ENCODE measurements at places on chromosomes 7 and 10. TPM values are rescaled to one million over a fixed set of nuclear protein-coding genes. Genes with fewer than 3 reads are reported as not detected.

DNA sequence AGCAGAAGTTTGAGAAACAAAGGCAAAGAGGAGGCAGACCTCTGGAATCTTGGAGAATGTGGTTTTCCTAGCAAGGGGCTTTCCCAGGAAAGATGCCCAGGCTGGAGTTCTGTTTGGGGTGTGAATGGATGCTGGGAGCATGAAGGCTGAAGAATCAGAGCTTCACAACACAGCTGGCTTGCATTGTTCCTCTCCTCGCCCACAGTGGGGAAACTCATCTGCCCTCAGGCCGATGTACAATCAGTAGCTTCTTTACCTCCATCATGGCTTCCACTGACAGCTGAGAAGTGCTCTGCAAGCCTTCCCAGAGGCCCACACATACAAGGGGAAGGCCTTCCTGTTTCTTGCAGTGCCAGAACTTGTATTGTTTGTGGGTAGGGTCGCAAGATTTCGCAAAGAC, 90.8 kb upstream of the HECTD2 start:
- H3K27ac ChIP-seq = no peak overlapping the region
- DNase-seq = no peak
- peaks cover 2% of the 10 kb centered on the region for H3K27me3 ChIP-seq

GRCh38 chr10:109845308-109845707, 78.0 kb downstream of the XPNPEP1 start:
- DNase-seq = no peak
- no peaks in the 10 kb centered on the region for H3K4me1 ChIP-seq
- H3K36me3 ChIP-seq = no peaks in the 10 kb centered on the region

DNA sequence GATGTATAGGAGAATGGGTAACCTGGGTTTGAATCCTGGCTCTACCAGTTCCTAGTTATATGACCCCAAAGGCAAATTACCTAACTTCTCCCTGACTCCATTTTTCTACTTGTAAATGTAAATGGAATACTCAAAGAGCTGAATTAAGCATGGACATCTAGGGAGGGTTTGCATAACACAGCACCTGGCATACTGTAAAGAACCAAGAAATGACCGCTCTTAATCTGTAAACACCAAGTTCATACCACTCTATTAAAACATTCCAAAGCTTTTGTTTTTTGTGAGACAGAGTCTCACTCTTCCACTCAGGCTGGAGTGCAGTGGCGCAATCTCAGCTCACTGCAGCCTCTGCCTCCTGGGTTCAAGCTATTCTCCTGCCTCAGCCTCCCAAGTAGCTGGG, 19.6 kb downstream of the MPP7 start:
- no peaks in the 10 kb centered on the region for H3K36me3 ChIP-seq
- H3K27me3 ChIP-seq = no peaks in the 10 kb centered on the region
- no peak overlapping the region for H3K27ac ChIP-seq
- no peaks in the 10 kb centered on the region for H3K4me1 ChIP-seq
- no peak overlapping the region for H3K4me3 ChIP-seq
- no peak for DNase-seq

DNA sequence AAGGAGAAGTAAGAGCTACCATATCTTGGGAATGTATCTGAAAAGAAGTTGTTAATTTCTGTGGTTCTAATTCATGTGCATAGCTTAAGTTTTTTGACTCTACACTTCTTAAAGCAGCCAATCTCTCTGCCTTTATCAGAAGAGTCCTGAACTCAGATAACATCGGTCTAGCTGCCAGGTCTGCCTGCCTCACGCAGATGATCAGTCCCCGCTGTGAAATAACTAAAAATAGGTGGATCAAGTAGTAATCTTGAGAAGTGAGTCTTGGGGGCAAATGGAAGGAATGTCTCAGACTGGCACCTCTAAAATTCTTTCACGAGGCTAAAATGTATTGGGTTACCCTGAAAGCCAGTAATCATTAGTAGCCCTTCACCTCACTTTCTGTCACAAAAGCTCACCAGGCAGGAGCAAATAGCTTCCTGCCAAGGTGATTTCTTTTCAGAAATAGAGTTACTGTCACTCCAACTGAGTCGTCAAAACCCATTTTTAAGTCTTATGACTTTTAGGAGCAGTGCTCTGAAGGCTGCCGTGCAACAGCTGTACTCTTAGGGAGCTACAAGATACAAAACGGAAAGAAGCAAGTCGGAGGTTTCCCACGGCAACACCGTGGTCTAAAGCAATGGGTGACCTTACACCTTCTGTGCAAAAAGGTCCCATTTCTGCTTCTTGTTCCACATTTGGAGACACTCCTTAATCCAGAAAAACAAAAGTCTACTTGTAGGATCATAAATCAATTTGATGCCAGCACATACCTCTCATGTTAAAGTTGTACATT, 85.2 kb downstream of the ABCB5 start:
- no peaks in the 10 kb centered on the region for H3K36me3 ChIP-seq
- H3K4me3 ChIP-seq = no peak overlapping the region
- no peaks in the 10 kb centered on the region for H3K4me1 ChIP-seq
- no peak for DNase-seq
- H3K27ac ChIP-seq = no peak overlapping the region
- H3K27me3 ChIP-seq = no peaks in the 10 kb centered on the region

DNA sequence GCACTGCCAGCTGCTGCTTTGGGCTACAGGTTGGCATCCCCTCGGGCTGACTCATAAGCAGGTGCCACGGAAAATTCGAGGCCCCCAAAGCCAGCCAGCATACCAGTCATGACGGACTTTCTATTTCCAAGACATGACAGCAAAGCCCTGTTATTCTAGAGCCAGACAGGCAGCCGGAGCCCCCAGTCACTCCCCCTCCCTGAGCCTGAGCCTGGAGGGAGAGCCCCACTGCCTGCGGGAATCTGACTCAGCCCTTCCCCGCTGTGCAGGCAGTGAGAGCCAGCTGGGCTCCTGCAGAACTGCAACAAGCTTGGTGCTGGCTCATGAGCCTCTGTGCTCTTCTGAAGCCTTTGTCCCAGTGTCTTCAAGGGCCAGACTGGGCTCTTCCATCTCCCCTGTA, 15.8 kb downstream of the BTBD16 start:
- no peaks in the 10 kb centered on the region for H3K36me3 ChIP-seq
- H3K27me3 ChIP-seq = peaks cover 6% of the 10 kb centered on the region
- peaks cover 4% of the 10 kb centered on the region for H3K4me1 ChIP-seq
- H3K27ac ChIP-seq = no peak overlapping the region
- no peak for DNase-seq

DNA sequence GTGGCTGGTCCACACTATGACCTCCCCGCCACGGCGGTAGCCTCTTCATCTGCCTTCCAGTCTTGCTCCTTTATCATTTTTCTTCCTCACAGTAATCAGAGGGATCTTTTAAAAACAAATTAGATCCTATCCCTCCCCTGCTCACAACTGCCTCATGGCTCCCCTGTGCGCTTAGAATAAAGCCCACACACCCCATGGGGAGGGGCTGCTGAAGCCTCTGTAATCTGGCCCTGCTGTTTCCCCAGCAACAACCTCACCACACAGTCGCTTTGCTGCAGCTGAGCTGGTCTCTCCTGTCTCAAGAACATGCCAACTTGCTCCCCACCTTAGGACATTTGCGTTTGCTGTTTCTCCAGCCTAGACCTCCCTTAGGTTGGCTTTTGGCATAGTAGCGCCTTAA, 41.0 kb downstream of the SP8 start:
- H3K27ac ChIP-seq = no peak overlapping the region
- no peak for DNase-seq
- no peaks in the 10 kb centered on the region for H3K27me3 ChIP-seq
- no peak overlapping the region for H3K4me3 ChIP-seq
- no peaks in the 10 kb centered on the region for H3K4me1 ChIP-seq

- peak; percentile 63 for DNase-seq
- H3K27ac ChIP-seq = no peak overlapping the region
- peaks cover 3% of the 10 kb centered on the region for H3K36me3 ChIP-seq
- H3K27me3 ChIP-seq = no peaks in the 10 kb centered on the region
- peaks cover 10% of the 10 kb centered on the region for H3K4me1 ChIP-seq
Observed at GRCh38 chr10:89217057-89217990, 10.2 kb upstream of the CH25H start.

DNA sequence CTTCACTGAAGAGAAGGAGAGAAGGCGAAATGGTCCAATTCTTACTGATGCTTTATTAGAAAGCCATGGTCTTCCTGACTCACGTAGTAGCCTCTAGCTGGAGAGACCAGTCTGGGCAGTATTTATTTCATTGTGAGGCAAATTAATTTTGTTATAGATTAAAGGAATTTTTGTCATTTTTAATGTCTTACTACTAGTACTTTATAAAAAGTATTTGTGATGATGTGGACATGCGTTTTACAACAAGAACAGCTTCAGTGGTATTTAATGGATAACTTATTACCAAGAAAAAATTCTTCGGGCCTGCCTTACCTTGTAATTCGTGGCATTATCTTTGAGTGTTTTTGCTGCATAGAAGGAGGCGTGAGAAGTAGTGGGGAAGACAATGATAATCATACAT, 339.4 kb upstream of the SHH start:
- DNase-seq = no peak
- H3K36me3 ChIP-seq = no peaks in the 10 kb centered on the region

DNA sequence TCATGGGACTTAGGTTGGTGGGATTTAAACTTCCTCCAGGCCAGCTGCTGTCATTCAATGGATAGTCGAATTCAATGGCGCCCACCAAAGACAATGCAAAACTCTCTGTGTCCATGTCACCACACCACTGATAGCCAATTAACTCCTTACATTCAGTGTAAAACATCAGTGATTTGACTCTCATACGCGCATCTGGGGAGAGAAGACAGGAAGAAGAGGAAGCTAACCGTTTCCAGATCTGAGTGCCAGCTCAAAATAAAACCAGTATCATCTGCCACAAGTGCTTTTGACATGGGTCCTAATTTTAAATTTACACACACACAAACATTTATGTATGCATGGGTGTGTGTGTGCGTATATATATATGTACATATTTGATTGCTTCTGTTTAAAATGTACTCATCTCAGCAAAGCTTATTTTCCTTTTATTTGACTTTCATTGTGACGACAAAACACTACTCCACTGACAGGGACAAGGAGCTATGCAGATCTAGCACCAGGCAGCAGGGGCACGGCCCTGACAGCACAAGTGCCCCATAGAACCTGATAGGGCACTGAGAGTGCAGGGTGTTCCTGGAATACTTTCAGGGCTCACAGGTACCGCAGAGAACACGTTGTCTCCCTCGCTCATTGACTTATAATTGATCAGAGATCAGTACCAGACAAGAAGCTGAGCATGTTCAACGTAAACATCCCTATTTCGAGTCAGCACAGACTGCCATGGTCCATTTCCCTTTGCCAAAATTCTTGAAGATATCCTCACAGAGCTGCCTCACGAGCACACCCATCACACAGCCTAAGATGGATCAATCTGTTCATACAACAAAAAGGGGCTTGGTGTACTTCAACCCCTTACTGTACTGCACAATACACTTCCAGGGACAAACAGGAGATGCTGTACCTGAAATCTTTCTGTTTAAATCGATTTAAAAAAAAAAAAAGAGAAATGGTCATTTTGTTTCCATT, 176.1 kb downstream of the COBL start:
- H3K27ac ChIP-seq = peak overlapping the region; percentile 1
- peaks cover 13% of the 10 kb centered on the region for H3K27me3 ChIP-seq
- no peaks in the 10 kb centered on the region for H3K36me3 ChIP-seq
- DNase-seq = no peak

GRCh38 chr7:149104749-149105148, 14.2 kb upstream of the ZNF786 start:
- no peaks in the 10 kb centered on the region for H3K36me3 ChIP-seq
- no peaks in the 10 kb centered on the region for H3K27me3 ChIP-seq
- no peaks in the 10 kb centered on the region for H3K4me1 ChIP-seq
- H3K27ac ChIP-seq = no peak overlapping the region

DNA sequence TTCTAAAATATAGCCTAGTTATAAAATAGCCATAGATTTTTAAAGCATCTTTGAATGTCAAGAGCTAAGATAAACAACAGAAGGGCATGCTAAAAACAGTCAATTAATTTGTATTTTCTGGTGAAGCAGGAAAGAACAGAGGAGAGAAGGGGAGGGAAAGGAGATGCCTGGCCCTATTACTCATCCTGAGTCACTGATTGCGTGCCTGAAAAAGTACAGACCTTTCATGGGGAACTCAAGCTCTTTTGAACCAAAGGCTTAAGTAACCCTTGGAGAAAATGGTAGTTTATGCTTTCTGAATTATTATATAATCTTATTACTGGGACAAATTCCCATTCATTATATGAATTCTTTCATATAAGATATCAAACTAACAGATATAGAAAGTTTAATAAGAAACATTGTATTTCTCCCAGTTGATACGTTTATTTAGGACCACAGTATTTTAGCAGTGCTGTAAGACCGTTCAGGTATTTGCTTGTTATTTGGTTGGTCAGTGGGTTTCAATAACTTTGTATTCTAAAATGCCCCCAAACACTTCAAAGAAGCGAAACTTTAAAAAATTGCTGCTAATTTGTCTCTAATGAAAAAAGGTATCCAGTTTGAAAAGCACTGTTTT, 151.3 kb downstream of the HGF start:
- no peaks in the 10 kb centered on the region for H3K27me3 ChIP-seq
- no peak overlapping the region for H3K27ac ChIP-seq
- no peaks in the 10 kb centered on the region for H3K36me3 ChIP-seq
- no peaks in the 10 kb centered on the region for H3K4me1 ChIP-seq

Gene ENTPD1
- 29.7 TPM for total RNA-seq

Gene LHPP
- total RNA-seq = 17.6 TPM

DNA sequence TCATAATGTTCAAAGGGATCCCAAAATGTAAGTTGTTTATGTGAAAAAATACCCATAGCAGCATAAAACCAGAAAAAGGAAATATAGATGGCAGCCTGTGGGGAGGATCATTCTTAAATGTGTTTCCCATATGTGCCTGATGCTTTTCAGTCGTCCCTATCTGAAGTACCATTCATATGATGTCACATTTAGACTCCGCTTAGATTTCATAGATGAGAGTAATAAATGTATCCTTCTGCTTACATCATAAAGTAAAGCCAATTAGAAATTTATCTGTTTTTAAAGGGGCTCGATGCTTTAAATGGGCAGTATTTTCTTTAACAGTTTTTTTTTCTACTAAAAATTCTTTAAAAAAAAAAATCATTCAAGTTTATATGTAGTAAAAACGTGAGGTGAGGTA, 136.1 kb downstream of the KAT6B start:
- no peak overlapping the region for H3K4me3 ChIP-seq
- H3K36me3 ChIP-seq = peaks cover 7% of the 10 kb centered on the region
- H3K27me3 ChIP-seq = no peaks in the 10 kb centered on the region
- no peak for DNase-seq
- no peak overlapping the region for H3K27ac ChIP-seq

DNA sequence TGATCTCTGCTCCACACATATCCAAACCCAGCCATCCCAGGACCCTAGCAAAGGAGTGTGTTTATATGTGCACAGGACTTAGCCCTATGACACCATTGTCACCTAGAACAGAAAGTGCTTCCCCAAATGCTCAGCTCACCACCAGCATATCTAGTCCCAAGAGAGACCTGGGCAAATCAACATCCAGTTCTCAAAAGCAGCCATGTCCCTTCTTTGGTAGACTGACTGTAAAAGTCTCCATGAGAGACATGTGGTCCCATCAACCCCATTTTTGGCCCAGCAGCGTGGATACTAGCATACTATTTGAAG, 20.9 kb upstream of the ARHGAP22 start:
- H3K36me3 ChIP-seq = no peaks in the 10 kb centered on the region
- DNase-seq = no peak
- H3K27ac ChIP-seq = no peak overlapping the region
- H3K4me1 ChIP-seq = no peaks in the 10 kb centered on the region

Gene LIPK
- total RNA-seq = not detected

Gene ZNF804B
- not detected for total RNA-seq

GRCh38 chr10:103820101-103821062, 35.0 kb downstream of the SH3PXD2A start:
- peaks cover 25% of the 10 kb centered on the region for H3K27me3 ChIP-seq
- peaks cover 16% of the 10 kb centered on the region for H3K4me1 ChIP-seq
- no peak for DNase-seq
- no peaks in the 10 kb centered on the region for H3K36me3 ChIP-seq
- no peak overlapping the region for H3K27ac ChIP-seq
- H3K4me3 ChIP-seq = no peak overlapping the region

- H3K36me3 ChIP-seq = peaks cover 45% of the 10 kb centered on the region
- peak overlapping the region; percentile 97 for H3K27ac ChIP-seq
- H3K4me1 ChIP-seq = peaks cover 45% of the 10 kb centered on the region
Observed at GRCh38 chr10:87093632-87094372, 841 bp downstream of the GLUD1 start.

Data from activated CD4-positive, alpha-beta memory T cell treated with anti-CD3 and anti-CD28 coated beads, Interleukin-2, amount 10 ng/mL, durations not matched to agents 7 days and 5 days (primary cell).